ENCODE measurements at places on chromosomes 7 and 10. TPM values are rescaled to one million over a fixed set of nuclear protein-coding genes. Genes with fewer than 3 reads are reported as not detected.

CRYGN gene
- total RNA-seq = not detected

ANXA8L1 gene
- not detected for total RNA-seq

SLC13A1 gene
- total RNA-seq = not detected

ANKRD7 gene
- 4.0 TPM for total RNA-seq

SPOCK2 gene
- 0.41 TPM for total RNA-seq

SLC13A4 gene
- not detected for total RNA-seq

BAIAP2L1 gene
- total RNA-seq = 14.5 TPM

ANKRD30A gene
- total RNA-seq = not detected

C10orf105 gene
- not detected for total RNA-seq

TMEM229A gene
- total RNA-seq = not detected

PPP1R9A gene
- total RNA-seq = 10.8 TPM

ITPRID1 gene
- not detected for total RNA-seq

OPN4 gene
- total RNA-seq = 0.17 TPM

TBX20 gene
- total RNA-seq = not detected

PON1 gene
- total RNA-seq = not detected

OGDHL gene
- 13.9 TPM for total RNA-seq

CNPY1 gene
- not detected for total RNA-seq

GJD4 gene
- total RNA-seq = not detected

STK31 gene
- not detected for total RNA-seq

EPO gene
- not detected for total RNA-seq

ACSM6 gene
- total RNA-seq = not detected

GPER1 gene
- 2.5 TPM for total RNA-seq

NODAL gene
- total RNA-seq = not detected

FZD1 gene
- total RNA-seq = 5.2 TPM

PHKG1 gene
- 1.3 TPM for total RNA-seq

RARRES2 gene
- 10.6 TPM for total RNA-seq

RBM20 gene
- 7.7 TPM for total RNA-seq

PDLIM1 gene
- 14.8 TPM for total RNA-seq

MCMBP gene
- 41.2 TPM for total RNA-seq

PIP gene
- not detected for total RNA-seq

HUS1 gene
- total RNA-seq = 5.1 TPM

SAMD9 gene
- 4.0 TPM for total RNA-seq

COBL gene
- 1.3 TPM for total RNA-seq

CUTC gene
- total RNA-seq = 13.4 TPM

NUTM2E gene
- not detected for total RNA-seq

RP9 gene
- total RNA-seq = 11.0 TPM

VENTX gene
- not detected for total RNA-seq

PAX2 gene
- not detected for total RNA-seq

MMD2 gene
- total RNA-seq = not detected

EBF3 gene
- not detected for total RNA-seq

BICC1 gene
- 91.3 TPM for total RNA-seq

FEZF1 gene
- not detected for total RNA-seq

HHEX gene
- 0.64 TPM for total RNA-seq

ANKRD1 gene
- total RNA-seq = 30.7 TPM

MTERF1 gene
- 7.4 TPM for total RNA-seq

OR9A2 gene
- not detected for total RNA-seq

SH3PXD2A gene
- total RNA-seq = 2.8 TPM

GHRHR gene
- total RNA-seq = not detected

EGR2 gene
- total RNA-seq = 0.03 TPM

SVIL gene
- total RNA-seq = 59.4 TPM

ARMC3 gene
- total RNA-seq = 5.2 TPM

NANOS1 gene
- total RNA-seq = 22.5 TPM

Measured in Caki2 (cell line).